Activated CD4-positive, alpha-beta T cell treated with anti-CD3 and anti-CD28 coated beads for 4 hours (primary cell): ENCODE measurements at places on chromosomes 11 and 22.

DNA sequence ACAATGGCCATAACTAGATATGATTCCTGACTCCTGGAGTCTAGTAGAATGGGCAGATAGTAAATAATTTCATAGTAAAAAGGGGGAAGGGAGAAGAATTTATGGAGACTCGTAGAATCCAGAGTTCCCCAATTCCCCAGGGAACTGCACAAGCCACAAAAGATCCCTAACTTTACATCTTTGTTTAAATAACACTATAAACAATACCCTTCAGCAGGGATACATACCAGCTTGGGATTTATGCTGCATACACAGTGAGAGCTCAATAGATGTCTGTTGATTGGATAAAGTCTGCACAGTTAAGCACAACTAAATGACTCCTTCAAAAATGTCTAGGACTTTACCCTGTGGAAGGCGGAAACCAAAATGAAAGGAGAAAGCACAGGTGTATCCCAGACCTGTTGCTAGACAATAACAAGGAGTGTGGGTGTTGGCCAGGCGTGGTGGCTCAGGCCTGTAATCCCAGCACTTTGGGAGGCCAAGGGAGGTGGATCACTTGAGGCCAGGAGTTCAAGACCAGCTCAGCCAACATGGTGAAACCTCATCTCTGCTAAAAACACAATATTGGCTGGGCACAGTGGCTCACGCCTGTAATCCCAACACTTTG is 6.8 kb downstream of the SLC35F2 start:
- DNase-seq = no peak

- DNase-seq = no peak
Measured at GRCh38 chr22:49553518-49554295, 274.0 kb downstream of the BRD1 start.

DNA sequence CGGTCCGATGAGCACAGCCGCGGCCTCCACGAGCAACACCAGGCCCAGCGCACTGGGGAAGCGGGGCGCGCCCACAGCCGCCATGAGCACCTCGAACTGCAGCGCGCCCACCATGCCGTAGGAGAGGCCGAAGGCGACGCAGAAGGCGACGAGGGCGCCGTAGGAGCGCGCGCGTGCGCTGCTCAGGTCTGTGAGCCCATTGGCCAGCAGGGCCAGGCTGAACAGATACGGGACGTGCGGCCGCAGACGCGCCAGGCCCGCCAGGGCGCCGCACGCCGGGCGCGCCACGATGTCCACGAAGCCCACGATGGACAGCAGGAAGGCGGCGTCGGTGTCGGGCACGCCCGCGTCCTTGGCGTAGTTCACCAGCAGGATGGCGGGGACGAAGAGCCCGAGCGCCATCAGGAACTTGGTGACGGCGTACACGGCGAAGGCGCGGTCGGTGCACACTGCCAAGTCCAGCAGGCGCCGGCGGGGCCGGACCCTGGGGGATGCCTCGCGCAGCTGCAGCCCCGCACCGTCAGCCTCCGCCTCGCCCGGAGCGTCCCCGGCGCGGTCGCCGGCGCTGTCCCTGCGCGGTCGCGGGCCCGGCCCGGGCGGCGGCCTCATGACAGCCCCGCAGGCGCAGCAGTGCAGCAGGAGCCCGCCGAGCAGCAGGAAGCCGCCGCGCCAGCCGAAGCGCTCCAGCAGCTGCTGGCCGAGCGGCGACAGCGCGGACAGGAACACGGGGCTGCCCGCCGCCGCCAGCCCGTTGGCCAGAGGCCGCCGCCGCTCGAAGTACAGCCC is 2.9 kb downstream of the SLC16A8 start:
- DNase-seq = no peak

- DNase-seq = no peak
Measured at GRCh38 chr11:65558002-65558929, at the start of gene LTBP3. Gene LTBP3, minus strand, starts transcription at chr11:65558359. Its CDS starts 400 bp downstream, at chr11:65557959.

- no peak for DNase-seq
Measured at GRCh38 chr22:45505991-45506747, 3.5 kb downstream of the FBLN1 start.

- DNase-seq = no peak
Measured at GRCh38 chr11:44192017-44192385, 96.5 kb downstream of the EXT2 start.

- no peak for DNase-seq
Measured at GRCh38 chr22:28137036-28137435, 218.0 kb upstream of the PITPNB start.

DNA sequence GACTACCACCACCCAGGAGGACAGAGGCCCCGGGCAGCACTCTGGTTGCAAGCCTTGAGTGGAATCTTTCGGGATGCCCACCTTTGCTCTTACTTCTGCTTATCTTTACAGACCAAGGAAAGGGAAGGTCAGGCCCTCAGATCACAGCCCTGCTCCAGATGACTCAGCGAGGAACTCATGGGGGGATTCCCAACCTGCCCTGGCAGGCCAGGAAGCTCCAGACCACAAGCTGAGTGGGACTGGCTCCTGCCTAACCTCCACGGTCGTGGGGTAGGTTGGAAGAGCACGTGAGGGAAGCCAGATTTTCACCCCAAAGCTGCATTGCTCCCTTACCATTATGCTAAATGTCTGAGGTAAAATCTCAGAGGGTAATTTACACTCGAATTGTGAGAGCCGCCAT is 11.8 kb downstream of the TBC1D10A start:
- peak; percentile 53 for DNase-seq

DNA sequence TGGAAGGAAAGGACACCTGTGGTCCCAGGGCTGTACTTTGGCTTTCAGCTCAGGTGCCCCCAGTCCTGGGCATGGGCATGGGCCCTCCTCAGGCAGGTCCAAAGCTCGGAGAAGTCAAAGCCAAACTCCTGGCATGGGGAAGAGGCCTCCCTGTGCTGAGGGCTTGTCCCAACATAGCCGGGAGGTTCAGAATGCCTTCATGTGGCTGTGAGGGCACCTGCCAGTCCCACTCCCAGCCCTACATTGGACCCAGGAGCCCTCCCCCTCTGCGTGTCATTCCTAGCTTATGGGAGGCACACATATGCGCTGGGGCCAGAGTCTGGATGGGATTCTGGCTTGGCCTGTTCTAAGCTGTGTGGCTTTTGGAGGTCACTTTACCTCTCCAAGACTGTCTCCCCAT is 1.0 kb upstream of the KLHL35 start:
- no peak for DNase-seq

GRCh38 chr11:77035580-77035979 is 1.4 kb downstream of the B3GNT6 start:
- no peak for DNase-seq

DNA sequence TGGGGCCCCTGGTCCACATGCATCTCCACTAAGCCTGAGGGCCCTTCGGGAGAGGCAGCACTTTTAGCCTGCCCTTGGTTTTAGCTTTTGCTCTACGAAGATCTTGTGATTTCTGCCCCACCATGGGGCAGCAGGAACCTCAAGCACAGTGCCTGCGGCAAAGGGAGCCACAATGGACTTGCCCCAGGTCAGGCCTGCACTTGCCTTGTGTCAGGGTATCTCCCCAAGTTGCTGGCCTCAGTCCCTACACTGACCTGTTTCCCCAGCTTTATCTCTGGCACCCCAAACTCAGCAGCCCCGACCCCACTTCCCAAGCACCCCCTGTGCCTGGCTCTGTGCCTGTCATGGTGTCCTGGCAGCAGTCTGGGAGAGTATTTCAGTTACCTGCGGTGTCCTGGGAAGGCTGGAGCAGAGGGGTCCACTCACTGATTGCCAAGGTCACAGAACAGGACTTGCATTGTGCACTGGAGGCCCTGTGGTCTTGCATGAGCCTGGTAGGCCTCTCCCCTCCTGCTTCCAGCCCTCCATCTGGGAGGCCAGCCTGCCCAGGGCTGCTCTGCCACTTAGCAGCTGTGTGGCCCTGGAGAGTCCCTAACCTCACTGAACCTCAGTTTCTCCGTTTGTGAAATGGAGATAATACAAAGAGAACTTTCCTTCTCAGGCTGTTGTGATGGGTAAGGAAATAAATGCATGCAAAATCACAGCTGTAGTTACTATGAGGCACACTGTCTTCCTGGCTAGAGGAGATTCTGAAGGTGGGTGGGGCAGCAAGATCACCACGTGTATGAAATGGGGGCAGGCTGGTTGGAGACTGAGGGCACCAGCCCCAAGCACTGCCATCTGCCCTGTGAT is 3.6 kb upstream of the AIFM3 start:
- DNase-seq = no peak

DNA sequence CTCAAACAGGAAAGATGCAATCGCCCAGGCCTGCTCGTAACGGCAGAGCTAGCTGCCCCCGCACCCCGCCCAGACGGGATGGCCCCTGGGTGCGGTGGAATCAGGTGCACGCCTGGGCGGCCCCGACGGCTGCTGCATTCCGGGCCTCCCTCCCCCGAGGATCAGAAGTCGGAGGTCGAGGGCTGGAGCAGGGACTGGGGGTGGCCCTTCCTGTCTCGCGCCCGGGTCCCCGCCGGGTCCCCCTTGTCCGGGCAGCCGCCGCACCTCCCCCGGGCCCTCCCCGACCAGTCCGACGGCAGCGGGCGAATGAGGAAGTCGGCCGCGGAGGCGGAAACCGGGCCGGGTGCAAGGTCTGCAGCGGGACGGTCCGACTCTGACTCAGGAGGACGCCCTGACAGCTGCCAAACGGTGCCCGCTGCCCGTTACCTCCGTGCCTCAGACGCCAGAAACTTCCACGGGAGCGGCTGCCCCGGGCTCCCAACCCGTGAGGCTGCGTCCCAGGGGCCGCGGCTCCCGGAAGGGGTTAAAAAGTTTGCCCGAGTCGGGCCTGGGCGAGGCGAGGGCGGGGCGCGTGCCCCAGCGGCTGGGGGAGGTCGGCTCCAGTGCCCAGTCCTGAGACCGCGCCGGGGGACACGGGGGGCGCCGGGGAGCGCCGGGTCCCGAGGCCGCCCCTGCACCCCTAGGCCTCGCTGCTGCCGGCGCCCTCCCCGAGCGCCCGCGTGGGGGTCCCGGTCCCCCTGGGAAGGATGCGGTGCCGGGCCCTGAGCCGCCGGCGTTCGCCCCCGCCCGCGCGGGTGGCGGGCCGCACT is 663 bp downstream of the MYH9 start:
- DNase-seq = no peak

DNA sequence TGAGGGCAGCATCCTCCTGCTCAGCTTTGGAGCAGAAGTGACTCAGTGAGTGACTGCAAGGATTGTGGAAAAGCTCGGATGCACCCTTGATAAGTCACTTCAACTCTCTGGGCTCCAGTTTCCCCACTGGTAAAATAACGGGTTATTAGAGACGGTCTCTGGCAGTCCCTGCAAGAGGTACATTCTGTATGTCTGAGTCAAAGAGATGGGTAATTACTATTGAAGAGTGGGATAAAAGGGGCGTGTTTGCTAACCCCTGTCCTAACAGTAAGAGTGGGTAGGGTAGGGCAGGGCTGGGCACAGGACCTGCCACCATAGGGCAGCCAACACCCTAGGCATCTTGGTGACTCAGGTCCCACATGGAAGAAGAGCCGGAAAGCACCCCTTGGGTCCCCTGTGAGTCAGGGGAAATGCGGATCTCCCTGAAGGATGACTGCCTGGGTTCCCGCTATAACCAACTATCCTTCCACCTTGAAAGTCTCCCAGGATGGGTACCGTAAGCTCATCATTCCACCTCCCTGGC is 7.3 kb upstream of the AHNAK start:
- no peak for DNase-seq

DNA sequence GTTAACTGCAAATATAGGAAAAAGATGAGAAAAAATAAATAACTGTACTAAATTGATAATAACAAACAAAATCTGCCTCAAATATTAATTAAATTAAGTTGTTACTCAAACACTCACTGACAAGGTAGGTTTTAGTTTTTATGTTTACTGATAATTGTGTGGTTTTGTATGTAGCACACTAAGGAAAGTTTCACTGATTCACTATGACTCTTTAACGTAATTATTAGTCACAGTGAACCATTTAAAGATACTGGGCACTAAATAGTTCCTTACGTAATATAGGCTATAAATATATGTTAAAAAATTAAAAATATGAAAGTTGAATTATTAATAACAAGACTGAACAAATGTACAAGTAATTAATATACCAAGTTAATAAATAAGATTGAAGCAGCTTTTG is 2330.0 kb upstream of the RAG2 start:
- no peak for DNase-seq
